Ovary (tissue), 10 donors: ENCODE measurements at places on chromosomes 13 and 19. TPM values are rescaled to one million over a fixed set of nuclear protein-coding genes. Genes with fewer than 3 reads are reported as not detected.

- no peaks in the 10 kb centered on the region for H3K27me3 ChIP-seq
- H3K27ac ChIP-seq: no peak overlapping the region
- H3K4me1 ChIP-seq: no peaks in the 10 kb centered on the region
- H3K36me3 ChIP-seq: no peaks in the 10 kb centered on the region
- no peak for DNase-seq
These were observed 2.4 kb downstream of the SMIM24 start for GRCh38 chr19:3477951-3478350.

GRCh38 chr19:37809366-37809765 is 30.0 kb upstream of the ZNF573 start:
- H3K27me3 ChIP-seq: no peaks in the 10 kb centered on the region
- no peaks in the 10 kb centered on the region for H3K36me3 ChIP-seq
- no peak overlapping the region for H3K4me3 ChIP-seq
- H3K4me1 ChIP-seq: no peaks in the 10 kb centered on the region
- no peak overlapping the region for H3K27ac ChIP-seq

- no peaks in the 10 kb centered on the region for H3K36me3 ChIP-seq
- no peaks in the 10 kb centered on the region for H3K27me3 ChIP-seq
- H3K4me3 ChIP-seq: no peak overlapping the region
These were observed 46.9 kb upstream of the UBE2L5 start for GRCh38 chr13:30375265-30375835.

GRCh38 chr19:1986357-1987162 is 29.0 kb downstream of the BTBD2 start:
- H3K36me3 ChIP-seq: peaks cover 2% of the 10 kb centered on the region
- no peaks in the 10 kb centered on the region for H3K27me3 ChIP-seq
- H3K27ac ChIP-seq: no peak overlapping the region
- no peaks in the 10 kb centered on the region for H3K4me1 ChIP-seq
- DNase-seq: no peak

- DNase-seq: no peak
- H3K4me1 ChIP-seq: no peaks in the 10 kb centered on the region
- H3K4me3 ChIP-seq: no peak overlapping the region
These were observed 233.5 kb downstream of the EFNB2 start for GRCh38 chr13:106302011-106302410.

DNA sequence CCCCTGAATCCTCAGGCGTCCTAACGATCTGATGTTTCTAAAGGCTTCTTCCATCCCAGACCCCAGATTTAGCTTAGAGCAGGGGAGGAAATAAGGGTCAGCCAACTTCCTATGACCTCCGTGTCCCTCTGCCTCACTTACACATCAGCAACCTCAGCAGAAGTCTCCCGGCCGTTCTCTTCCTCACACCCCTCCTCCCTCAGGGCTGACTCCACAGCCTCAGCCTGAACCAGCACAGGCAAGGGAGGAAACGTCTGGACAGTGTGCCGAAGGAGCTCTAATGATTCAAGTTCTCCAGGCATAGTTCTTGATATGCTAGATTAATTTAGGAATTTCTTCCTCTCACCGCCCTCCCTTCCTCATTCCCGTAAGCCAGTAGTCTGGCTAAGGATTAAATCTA is 121.4 kb downstream of the NUFIP1 start:
- H3K27ac ChIP-seq: no peak overlapping the region
- no peaks in the 10 kb centered on the region for H3K27me3 ChIP-seq
- no peaks in the 10 kb centered on the region for H3K4me1 ChIP-seq
- H3K4me3 ChIP-seq: no peak overlapping the region
- H3K36me3 ChIP-seq: no peaks in the 10 kb centered on the region

DNA sequence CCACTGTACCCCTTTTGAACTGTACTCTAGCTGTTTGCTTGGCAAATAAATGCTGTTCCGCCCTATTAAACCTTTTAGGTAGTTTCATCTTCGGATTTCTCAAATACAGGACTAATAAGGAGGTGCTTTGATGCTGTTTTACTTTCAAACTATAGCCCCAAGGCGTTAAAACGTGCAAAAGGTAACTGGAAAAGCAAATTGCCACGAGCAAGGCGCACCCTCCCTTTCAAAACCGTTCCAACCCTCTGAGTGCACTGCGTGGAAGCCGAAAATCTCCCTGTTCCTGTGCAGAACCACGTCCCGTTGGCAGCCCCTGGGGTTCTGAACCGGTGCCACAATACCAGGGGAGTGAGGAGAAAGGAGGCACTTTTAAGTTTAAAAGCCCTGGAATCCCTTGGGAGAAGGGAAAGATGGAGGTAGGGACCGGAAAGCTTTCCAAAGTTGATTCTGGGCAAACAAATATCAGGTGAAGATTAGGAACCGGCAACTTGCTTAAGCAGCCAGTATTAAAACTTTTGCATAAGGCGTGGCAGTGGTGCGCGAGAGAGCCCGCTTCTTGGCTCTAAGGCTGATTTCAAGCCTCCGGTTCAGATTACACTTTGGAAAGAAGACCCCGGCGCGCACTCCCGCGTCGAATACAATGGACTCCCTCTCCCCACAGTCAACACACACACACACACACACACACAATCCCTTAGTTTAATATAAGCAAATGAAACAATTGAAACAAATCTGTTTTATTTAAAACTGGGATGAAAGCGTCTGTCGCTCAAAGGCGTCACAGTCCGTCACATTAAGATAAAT is 9.5 kb downstream of the POU4F1 start:
- H3K27ac ChIP-seq: no peak overlapping the region
- no peak overlapping the region for H3K4me3 ChIP-seq
- H3K36me3 ChIP-seq: no peaks in the 10 kb centered on the region
- H3K4me1 ChIP-seq: peaks cover 2% of the 10 kb centered on the region
- no peak for DNase-seq

GRCh38 chr13:78759704-78760103 is 100.7 kb upstream of the OBI1 start:
- no peaks in the 10 kb centered on the region for H3K36me3 ChIP-seq
- H3K4me3 ChIP-seq: no peak overlapping the region
- no peak overlapping the region for H3K27ac ChIP-seq
- H3K4me1 ChIP-seq: no peaks in the 10 kb centered on the region
- H3K27me3 ChIP-seq: no peaks in the 10 kb centered on the region
- no peak for DNase-seq

- DNase-seq: no peak
- peaks cover 9% of the 10 kb centered on the region for H3K4me1 ChIP-seq
- no peak overlapping the region for H3K27ac ChIP-seq
- H3K4me3 ChIP-seq: peak overlapping the region; percentile 86
These were observed 639 bp downstream of the LENG1 start for GRCh38 chr19:54158812-54159351.

Gene CARD8
- total RNA-seq: 27.7 TPM

Gene HCN2
- total RNA-seq: not detected

Gene KISS1R
- total RNA-seq: not detected

Gene APOE
- 443 TPM for total RNA-seq
